ENCODE measurements at places on chromosomes 16 and 17.

DNA sequence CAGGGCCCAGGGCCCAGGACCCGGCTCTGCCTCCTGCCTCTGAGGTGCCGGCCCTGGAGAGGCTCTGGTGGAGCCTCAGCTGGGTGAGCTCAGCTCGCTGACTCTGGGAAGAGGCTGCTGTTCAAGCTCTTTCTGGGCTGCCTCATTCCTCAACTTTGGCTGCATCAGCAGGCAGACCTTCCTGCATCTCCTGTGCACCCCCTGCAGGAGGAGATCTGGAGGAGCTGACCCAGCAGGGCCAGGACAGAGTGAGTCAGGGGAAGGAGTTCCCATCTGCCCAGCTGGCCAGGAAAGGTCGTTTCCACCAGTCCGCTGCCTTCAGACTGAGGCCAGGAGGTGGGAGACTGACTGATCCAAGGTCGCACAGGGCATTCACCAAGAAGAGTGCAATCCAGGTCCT is 10.7 kb downstream of the CRHR1 start:
- DNase-seq, result no peak

DNA sequence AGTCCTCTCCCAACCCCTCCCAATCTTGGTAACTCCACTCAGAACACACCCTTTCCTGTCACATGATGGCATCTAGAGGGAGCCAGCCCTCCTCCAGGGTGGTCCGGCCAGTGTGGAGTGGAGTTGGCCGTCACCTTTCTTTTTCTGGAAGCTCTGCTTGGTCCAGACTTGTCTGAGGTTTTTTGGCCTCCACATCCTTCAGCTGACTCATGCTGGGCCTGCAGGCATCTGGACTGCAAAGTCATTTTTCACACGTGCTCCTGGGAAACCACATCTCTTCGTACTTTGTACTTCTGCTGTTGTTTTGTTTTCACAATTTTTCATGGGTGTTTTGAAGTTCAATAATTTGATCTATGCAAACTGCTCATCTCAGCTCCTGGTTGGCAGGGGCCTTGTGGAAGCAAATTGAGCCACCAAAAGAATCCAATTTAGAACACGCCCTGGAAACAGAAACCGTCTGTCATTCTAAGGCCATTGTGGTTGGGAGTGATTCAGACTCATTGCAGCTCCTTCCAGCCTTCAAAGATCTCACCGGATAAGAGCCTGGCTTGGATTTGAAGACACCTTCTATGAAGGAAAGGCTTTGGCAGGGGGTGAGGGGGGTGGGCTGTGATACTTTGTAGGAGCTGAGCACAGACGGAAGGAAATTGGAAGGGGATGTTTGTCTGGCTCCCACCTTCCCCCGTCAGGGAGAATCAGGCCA is 42.4 kb upstream of the NF1 start:
- DNase-seq, result no peak

GRCh38 chr17:322006-322780 is 30.4 kb downstream of the RPH3AL start:
- no peak for DNase-seq

GRCh38 chr16:10387188-10387617 is 1.3 kb downstream of the ATF7IP2 start:
- DNase-seq, result no peak

DNA sequence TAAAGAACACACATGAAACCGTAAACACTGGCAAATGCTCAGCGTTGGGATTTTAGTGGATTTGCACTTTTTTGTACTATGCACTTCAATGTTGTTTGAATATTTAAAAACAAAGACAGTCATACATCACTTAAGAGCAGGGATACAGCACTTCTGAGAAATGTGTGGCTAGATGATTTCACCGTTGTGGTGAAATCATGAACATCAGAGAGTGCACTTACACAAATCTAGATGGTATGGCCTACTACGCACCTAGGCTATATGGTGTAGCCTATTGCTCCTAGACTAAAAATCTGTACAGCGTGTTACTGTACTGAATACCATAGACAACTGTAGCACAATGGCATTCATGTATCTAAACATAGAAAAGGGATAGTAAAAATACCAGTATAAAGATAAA is 37.6 kb upstream of the CNEP1R1 start:
- DNase-seq, result no peak

GRCh38 chr16:8375232-8375587 is 215.1 kb downstream of the TMEM114 start:
- DNase-seq, result no peak

DNA sequence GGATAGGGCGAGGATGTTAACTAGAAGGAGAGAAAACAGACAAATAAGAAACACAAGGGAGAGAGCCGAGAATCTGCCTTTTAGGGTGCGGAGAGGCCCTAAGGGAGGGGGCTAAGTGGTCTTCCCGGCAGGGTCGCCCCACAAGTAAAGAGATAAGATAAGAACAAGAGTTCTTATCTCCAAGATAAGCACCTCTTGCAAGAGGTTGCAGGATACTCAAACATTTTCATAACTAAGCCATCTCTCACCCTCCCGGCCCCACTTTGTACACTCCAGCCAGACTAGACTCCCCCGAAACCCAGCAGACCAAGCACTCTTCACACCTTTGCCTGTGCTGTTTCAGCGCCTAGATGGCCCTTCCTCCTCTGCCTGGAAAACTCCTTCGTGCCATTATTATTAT is 14.3 kb downstream of the ZNF319 start:
- DNase-seq, result no peak

GRCh38 chr16:21277045-21277926 is 804 bp downstream of the CRYM start:
- DNase-seq, result peak; percentile 44

DNA sequence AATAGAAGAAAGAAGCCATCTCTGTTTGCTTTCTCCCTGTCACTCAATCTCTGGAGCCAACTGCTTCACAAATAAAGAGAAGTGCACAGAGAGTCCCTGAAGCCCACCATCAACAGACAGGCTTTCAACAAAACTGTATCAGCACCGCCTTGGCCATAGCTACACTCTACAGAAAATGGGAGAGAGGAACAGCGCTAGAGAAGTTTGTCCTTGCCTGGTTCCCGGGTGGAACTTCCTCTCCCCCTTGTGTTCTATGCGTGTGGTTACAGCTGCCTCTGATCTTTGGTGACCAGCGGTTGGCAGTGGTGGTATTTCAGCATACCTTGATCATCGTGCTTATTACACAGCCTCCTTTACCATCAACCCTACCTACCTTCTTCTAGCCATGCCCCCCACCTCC is 91.4 kb upstream of the CCL2 start:
- no peak for DNase-seq

- no peak for DNase-seq
Measured at GRCh38 chr16:21338537-21339268, 60.6 kb upstream of the CRYM start.

- no peak for DNase-seq
Measured at GRCh38 chr16:30113711-30114333, 485 bp upstream of the GDPD3 start.

DNA sequence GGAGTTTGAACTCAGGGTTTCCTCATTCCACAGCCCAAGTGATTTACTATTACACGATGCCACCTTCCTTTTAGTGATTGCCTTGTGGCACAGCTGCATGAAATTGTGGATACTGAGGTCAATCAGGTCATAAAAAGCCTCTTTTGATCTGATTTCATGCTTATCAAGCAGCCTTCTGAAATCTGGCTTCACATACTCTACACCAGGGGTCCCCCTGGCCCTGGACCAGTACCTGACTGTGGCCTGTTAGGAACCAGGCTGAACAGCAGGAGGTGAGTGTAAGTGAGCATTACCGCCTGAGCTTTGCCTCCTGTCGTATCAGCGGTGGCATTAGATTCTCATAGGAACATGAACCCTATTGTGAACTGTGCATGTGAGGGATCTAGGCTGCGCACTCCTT is 13.8 kb downstream of the SLFN5 start:
- no peak for DNase-seq

GRCh38 chr17:34302636-34303035 is 16.6 kb upstream of the CCL8 start:
- no peak for DNase-seq

DNA sequence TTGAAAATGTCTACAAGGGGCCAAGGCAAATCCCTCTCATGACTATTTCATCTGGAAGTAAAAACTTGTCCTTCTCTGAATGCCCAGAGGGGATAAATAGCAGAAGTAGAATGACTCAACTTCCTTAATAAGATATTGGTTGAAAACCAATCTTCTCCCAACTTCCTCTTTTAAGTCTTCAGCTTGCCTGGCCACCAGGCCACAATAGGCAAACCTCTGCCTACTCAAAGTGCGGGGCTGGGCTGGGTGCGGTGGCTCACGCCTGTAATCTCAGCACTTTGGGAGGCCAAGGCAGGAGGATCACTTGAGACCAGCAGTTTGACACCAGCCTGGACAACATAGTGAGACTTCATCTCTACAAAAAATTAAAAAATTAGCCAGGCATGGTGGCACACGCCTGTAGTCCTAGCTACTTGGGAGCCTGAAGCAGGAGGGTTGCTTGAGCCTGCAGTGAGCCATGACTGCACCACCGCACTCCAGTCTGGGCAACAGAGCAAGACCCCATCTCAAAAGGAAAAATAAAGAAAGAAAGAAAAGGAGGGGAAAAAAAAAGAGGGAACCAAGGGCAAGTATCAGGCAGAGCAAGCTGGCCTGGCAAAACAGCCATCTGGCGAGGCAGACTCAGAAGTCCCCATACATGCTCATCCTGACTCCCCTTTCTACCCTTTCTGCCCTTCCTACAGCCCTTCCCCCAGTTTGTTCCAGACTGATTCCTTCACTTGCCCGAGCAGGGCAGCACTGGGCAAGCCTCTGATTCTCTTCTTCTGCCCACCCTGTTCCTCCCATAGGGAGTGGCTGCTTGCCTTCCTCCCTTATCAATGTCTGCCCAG is 20.6 kb downstream of the MAP3K14 start:
- DNase-seq, result no peak

- no peak for DNase-seq
Measured at GRCh38 chr17:70067134-70067533, 7.9 kb upstream of the KCNJ16 start.

DNA sequence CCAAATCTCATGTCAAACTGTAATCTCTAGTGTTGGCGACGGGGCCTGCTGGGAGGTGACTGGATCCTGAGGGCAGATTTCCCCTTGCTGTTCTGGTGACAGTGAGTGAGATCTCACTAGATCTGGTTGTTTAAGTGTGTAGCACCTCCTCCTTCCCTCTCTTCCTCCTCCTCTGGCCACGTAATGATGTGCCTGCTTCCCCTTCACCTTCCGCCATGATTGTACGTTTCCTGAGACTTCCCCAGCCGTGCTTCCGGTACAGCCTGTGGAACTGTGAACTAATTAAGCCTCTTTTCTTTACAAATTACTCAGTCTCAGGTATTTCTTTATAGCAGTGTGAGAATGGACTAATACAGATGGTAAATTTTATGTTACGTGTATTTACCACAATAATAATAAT is 49.2 kb downstream of the METTL16 start:
- DNase-seq, result peak; percentile 46

- no peak for DNase-seq
Measured at GRCh38 chr16:3597226-3597625, 14.2 kb downstream of the SLX4 start.
